ENCODE measurements at places on chromosomes 3 and 15.

DNA sequence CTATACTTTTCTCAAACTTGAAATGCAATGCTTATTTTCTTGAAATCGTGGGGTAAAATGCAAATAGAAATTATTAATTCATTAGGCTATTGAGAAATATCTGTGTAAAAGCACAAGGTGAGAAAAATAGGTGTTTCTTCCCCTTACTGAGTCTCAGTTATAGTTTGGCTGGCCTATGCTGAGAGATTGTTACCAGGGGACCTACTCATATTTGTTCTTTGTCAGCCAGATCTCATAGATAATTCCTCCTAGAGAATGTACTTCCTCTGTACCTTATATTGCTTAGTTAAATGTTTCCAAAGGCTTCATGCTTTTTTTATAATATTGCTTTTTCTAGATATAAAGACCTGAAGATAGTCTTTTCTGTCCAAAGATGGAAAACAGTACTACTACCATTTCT, 60.0 kb upstream of the TRPC1 start:
- no peak for DNase-seq

DNA sequence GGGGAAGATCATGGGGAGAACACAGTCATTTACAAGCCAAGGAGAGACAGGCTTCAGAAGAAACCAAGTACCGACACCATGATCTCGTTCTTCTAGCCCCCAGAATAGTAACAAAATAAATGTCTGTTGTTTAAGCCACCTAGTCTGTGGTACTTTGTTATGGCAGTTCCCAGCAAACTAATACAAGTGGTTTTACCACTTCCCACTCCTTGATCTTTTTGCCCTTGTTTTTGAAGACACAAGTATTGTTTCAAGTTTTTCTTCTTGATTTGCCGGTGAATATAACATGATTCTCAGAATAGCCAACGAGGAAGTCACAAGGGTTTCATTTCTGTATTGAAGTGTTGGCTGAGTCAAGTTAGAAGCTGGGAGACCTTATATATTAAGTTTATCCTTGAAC, 220.3 kb downstream of the SOX2 start:
- DNase-seq = no peak

- DNase-seq = no peak
Observed at GRCh38 chr3:196599734-196600128, 31.3 kb downstream of the FBXO45 start.

- DNase-seq = peak; percentile 1
Observed at GRCh38 chr3:131794766-131795388, 239.9 kb downstream of the CPNE4 start.

DNA sequence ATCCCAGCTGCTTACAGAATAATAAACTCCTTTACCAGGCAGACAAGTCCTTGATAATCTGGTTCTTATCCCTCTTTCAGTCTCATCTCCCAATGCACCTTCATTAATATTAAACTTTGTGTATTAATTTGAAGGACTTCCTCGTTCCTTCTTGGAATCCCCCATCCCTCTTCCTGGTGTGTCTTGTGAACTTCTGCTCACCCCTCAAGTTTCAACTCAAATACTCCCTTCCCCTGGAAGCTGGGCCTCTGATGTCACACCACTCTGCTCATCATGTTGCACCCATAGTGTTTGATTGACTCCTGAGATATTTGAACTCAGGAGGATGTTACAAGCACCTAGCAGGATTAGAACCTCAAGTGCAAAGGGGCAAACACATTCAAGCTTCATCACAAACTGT, 3.3 kb upstream of the STT3B start:
- no peak for DNase-seq

GRCh38 chr15:51912528-51912927, 59.0 kb downstream of the LEO1 start:
- DNase-seq = no peak

Measured in T-cell (primary cell).